GM10248 (cell line): ENCODE measurements at places on chromosomes 7 and 10.
A peak's percentile ranks its signal among the peaks of the same experiment; 100 is the strongest.

- no peak for DNase-seq
Observed at GRCh38 chr7:150322114-150322832, 882 bp upstream of the LRRC61 start.

- DNase-seq: no peak
Observed at GRCh38 chr10:35913628-35914027, 271.5 kb upstream of the FZD8 start.

DNA sequence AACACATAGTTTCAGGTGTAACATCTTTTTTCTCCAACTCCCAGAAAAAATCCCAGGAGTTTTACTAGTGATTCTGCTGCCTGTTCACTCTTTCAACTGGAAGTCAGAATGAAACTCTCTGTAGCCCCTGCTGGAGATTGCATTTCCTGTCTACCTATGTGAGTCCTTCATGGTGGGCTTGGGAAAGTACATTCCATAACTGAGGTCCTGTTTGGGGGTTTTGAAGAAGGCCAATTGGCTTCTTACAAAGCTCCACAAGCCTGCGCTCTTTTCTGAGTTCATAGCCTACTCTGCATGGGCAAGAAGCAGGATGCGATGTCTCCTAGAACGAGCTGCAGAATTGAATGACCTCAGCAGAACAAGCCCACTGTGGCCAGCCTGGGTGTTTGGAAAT is 86.7 kb downstream of the LYZL2 start:
- no peak for DNase-seq

DNA sequence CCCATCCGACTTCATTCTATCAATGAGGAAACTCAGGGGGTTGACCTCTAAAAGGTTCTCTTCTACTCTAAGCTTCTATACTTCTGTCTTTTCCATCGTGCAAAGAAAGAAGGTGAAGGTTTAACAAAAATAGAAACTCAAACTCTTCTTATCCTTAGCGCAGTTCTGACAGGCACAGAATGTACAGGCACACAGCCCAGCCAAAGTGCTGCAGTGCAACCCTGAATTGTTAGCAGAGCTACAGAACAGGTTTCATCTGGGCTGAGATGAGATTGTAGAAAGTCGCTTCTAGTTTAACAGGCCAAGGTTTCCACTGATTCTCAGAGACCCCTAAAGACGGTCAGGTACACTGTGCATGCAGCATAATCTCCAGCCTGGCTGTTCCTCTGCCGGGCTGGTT is 79.3 kb upstream of the AFAP1L2 start:
- DNase-seq: no peak

- no peak for DNase-seq
Observed at GRCh38 chr10:88896994-88897853, 17.2 kb downstream of the STAMBPL1 start.

DNA sequence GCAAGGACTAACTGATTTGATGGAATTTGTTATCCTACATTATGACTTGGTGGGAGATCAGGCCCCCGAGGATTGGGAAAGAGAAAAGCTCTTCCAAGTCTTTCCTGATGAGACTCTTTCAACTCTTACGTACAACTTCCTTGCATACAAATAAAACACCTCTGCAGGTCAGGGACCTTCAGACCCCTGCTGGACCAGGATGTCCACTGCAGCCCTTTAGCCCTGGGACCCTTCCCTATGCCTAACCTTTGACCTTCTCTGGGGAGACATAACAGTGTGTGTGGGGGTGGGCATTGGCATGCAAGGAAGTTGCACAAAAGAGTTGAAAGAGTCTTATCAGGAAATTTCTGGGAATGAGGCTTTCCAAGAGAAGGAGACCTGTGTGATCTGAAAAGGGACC is 859.4 kb downstream of the TYW1 start:
- DNase-seq: no peak

DNA sequence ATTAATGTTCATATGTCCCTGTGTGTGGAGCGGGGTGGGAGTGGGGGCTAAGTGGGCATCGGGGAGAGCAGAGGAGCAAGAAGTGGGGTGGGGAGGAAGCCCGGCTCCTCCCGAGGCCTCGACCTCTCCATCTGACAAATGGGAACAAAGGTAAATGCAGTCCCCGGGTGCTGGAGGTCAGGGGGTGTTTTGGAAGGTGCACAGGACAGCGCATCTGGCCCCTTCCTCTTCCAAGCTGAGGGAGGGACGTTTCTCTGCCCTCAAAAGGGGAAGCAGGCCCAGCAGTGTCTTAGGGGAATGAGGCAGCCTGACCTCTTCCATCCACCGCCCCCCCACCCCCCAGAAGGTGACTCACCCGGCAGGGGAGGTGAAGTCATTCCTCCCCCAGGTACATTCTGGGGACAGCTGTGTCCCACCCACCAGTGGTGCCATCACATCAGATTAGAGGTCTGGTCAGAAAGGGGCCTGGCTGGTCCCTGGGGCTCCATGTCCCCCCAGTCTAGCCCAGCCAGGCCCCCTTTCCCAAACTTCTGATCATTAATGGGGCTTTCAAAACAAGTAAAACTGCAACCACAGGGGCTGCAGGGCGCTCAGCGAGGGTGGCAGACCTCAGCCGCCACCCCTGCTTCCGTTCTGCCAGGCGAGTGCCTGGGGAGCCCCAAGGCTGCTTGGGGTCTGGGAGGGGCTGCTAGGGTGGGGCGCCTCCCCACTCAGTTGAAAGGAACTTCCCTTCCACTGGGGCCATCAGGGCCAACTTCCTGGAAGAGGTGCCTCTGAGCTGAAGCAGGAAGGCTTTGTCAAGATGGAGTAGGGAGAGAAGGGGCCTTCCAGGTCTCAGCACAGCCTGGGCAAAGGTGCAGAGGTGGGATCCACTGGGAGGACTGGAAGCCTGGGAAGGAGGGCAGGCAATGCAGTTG is 10.8 kb downstream of the LFNG start:
- peak; percentile 84 for DNase-seq

GRCh38 chr7:149870274-149870673 is 3.5 kb upstream of the ATP6V0E2 start:
- no peak for DNase-seq

DNA sequence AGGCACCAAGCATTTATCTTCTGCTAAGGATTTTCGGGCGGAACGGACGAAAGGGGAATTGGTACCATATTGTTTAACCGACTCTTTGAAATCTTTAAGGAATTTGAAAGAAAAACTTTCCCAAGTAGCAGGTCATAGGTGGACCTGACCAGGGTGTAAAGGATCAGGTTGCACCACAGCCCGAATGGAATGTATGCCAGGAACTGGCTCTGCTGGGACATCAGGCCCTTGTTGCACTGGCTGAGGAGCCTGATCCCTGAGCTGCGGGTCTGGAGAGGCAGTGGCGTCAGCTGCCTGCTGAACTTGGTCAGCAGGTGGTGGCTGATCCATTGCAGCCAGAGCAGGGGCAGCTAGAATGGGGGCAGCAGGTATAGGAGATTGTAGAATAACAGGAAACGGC is 41.4 kb upstream of the AKR1C2 start:
- DNase-seq: no peak

DNA sequence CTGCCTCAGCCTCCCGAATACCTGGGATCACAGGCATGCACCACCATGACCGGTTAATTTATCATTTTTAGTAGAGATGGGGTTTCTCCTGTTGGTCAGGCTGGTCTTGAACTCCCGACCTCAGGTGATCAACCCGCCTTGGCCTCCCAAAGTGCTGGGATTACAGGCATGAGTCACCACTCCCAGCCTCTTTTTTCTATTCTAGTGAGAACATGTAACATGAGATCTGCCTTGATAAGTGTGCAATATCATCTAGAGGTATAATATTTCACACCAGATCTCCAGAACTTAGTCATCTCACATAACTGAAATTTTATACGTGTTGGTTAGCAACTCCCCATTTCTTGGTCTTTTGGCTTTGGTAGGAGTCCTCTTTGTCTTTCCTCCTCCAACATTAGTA is 656.9 kb downstream of the CNTNAP2 start:
- DNase-seq: no peak

- DNase-seq: no peak
Observed at GRCh38 chr10:121669028-121669374, 70.8 kb upstream of the FGFR2 start.

DNA sequence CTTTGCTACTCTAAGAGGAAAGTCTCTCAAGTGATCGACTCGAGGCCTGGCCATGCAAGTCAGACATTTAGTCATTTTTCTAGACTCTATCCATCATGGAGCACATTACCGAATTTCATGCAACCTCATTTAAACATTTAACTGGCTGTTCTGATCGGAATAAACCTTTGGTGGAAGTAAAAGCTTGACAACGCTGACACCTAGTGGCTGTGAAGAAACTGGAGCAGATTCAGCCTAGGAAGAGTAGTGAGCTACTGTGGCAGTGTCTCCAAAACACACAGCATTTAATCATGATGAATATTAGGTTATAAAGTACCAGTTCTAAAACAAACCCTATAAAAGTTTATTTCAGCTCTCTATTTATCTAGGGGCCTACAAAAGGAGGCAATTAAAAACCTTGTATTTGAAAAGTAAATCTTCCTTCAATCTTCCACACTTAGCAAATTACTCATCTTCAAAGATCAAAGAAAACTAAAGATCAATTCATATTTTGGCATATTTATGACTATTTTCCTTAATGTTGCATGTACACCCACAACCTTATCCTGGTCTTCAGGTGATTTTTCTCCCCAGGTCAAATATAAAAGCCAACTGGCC is 175.0 kb downstream of the CTNNA3 start:
- peak; percentile 36 for DNase-seq

DNA sequence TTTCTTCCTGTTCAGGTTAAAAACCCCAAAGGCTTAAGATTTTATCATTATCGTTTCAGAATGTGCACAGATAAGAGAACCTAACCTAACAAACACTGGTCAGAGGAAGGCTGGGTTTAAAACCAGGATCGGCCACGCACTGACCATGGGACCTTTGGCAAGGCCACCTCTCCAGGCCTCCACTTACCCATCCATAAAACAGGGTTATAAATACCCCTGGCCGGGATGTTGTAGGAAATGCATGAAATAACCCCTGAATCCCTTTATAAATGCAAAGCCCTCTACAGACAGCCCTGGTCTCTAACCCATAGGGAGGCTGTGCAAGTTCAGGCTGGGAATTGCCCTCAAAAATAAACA is 418 bp downstream of the DEPP1 start:
- no peak for DNase-seq
